ENCODE measurements at places on chromosomes 5 and 9.
A peak's percentile ranks its signal among the peaks of the same experiment; 100 is the strongest.

GRCh38 chr5:66958980-66959641 lies 237.5 kb downstream of the CD180 start:
- DNase-seq = peak; percentile 81

GRCh38 chr9:129319938-129320481 lies 141.9 kb upstream of the IER5L start:
- no peak for DNase-seq

DNA sequence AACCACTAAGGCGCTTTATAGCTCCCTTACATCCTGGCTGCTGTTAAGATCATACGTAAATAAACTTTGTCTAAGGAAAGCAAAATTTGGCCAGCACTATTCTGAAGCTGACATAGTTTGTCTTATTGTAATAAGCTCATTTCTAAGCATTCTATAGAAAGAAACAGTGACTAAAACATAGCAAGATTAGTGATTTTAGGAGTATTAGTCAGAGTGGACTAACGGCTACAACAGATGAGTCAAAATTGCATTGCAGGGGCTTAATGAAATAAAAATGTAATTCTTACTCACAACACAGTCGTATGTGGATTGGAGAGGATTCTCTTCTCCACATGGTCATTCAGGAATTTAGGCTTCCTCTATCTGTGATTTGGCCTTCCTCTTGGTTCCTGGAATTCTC lies 347.6 kb downstream of the GADD45G start:
- no peak for DNase-seq

DNA sequence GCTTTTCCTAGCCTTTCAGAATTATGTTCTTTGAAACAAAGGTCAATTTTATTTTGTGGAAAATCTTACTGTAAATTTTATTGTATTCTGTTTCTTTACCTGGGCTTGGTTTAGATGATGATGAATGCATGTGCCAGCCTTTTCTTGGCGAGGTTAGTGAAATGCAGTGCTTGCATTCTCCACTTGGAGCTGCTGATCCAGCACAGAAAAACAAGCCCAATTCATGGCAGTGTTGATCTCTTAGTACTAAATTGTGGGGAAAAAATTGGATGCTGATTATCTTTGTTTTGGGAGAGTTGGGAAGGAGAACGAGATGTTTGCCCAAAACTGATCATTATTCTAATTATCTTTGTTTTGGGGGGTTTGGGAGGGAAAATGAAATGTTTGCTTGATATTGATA lies 3.7 kb downstream of the HABP4 start:
- peak; percentile 36 for DNase-seq

DNA sequence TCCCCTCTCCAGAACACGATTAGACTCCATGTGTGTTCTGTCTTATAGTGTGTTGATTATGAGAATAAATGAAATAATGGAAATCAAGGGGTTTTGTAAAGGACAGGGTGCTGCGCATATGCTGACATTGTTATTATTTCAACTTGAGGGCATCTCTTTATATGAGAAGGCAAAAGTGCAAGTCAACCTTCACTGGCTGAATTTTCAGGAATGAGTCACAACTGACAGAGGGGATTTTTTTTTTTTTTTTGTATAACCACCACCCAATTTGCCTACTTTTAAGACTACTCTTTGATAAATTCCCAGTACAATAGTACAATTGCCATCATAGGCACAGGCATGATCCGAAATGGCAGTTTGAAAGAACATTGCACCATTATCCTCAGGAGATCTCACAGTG lies 419.2 kb upstream of the NMUR2 start:
- DNase-seq = no peak

DNA sequence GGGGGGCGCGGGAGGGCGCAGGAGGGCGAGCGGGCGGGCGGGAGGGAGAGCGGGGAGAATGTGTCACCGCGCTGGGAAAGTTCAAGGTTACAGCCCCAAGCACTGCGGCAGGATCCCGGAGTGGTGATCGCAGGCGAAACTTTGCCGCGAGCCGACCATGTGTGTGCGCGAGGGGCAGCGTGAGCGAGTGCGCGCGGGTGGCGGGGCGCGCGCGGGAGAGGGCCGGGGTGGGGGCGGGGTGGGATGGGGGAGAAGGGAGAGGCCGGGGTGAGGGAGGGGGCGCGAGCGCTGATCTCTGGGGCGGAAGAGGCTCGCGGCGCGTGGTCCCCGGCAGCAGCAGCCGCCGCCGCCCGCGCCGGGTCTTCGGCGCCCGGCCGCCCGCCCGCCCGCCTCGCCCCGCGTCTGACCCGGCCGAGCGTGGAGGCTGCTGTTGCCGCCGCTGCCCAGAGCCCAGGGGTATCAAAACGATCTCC lies at the start of gene NFIB:
Gene NFIB (minus strand): TSS at position 191 of the 473 bp plus-strand sequence. CDS start 630 bp downstream, outside the sequence.
- peak; percentile 73 for DNase-seq

DNA sequence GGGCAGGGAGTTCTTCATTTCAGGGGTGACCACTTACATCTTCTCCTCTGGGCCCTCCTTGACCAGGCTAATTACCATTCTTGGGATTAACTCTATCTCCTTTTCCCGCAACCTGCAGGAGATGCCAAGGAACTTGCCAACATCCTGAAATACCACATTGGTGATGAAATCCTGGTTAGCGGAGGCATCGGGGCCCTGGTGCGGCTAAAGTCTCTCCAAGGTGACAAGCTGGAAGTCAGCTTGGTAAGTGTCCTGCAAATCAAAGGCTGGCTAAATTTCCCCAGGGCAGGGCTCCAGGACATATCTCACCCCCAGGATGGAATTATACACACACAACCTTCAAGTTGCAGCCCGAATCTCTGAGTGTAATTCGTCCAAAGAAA lies 30.2 kb downstream of the TGFBI start:
- no peak for DNase-seq

DNA sequence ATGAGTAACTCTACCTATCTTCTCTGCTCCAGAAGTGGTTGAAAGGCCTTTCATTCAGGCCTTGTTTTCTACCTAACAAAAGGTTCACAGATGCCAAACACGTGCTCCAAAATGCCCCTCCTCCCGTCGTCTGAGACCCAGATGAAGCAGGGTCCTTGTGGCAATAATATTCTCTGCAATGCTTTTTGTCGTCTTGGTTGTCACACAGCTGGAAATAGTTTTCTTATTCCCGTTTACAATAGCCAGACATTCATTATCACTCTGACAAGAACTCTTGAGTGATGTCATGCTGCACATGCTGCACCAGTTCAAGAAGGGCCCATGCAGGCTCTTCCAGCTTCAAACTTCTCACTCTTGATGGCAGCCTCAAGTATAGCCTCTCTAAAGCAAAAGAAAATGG lies 7.8 kb downstream of the LPAR1 start:
- DNase-seq = no peak

- DNase-seq = no peak
Measured at GRCh38 chr5:168072665-168073064, 218.8 kb upstream of the WWC1 start.

DNA sequence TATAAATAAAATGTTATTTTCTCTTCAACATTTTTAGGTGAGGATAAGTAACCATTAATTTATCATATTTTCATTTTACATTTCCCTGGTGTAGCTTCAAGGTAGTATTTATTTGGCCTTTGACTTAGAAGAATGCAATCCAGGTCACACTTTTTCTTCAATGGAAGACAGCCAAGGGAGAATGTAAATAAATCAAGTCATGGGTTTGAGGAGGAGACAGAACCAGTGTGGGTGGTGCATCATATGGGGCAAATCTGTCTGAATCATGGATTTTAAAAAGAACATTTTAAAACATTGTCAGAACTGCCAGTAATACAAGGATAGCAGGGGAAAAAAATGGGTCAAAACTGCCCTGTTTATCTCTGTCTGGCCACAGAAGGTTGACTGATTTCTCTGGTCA lies 229.5 kb downstream of the FAM114A2 start:
- DNase-seq = no peak

- no peak for DNase-seq
Measured at GRCh38 chr9:109914280-109915027, 134.5 kb downstream of the PALM2AKAP2 start.

GRCh38 chr5:2131826-2132496 lies 249.2 kb upstream of the IRX4 start:
- DNase-seq = peak; percentile 9

GRCh38 chr5:132017316-132017715 lies 5.9 kb upstream of the ACSL6 start:
- no peak for DNase-seq

GRCh38 chr9:77257275-77257674 lies 79.9 kb downstream of the VPS13A start:
- DNase-seq = no peak

DNA sequence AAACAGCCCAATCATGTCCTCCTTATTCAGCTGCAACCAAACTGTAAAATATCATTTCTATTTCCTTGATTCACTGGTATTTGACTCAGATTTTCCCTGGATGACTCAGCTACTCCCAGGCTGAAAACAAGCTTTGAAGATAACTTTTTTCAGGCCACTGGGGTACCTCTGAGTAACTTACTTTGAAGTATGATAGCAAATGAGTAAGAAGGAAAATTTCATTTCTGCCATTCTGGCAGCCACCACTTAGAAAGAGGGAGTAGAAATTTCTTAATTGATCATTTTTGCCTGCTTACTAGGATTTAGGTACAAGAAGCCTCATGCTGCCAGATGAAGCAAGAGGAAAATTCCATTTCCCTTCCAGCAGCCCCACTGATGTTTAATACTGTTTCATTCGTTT lies 247.4 kb downstream of the PRELID2 start:
- no peak for DNase-seq

GRCh38 chr5:4017076-4017803 lies 421.6 kb downstream of the IRX1 start:
- DNase-seq = no peak

GRCh38 chr5:132549576-132549975 lies 6.3 kb upstream of the IL5 start:
- DNase-seq = no peak

DNA sequence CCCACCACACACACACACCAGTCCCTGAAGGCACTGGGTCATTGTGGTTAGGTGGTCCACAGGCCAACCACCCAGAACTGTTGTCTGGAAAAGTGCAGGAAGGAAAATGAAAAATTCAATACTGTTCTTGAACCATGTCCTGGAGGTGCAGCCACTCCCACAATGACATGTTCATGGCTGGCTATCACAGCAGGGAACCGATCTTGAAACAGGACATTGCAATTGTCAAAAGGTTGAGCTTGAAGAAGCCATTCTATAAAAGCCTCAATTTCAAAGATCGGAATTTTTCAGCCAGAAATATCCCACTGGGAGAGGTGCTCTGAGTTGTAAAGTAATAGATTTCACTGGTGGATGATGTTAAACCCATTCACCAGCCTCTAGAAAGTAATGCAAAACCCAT lies 218.2 kb downstream of the GNA14 start:
- DNase-seq = no peak

DNA sequence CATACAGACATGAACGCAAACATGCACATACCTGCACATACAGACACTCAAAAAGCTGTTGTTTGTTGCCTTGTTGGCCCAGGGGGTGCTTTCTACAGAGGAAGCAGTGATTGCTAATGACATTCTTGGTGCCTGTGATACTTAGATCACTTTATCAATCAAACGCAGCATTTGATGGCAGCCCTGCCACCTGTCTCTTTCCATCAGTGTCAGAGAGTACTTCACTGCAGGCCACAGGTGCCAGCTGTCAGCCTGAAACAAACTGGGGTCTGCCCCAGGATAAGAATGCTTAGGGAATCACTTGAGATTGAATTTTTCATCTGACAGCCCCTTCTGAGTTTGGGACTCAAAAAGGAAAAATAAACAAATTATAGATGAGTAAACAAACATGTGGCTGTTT lies 388.9 kb upstream of the SGCD start:
- DNase-seq = no peak

DNA sequence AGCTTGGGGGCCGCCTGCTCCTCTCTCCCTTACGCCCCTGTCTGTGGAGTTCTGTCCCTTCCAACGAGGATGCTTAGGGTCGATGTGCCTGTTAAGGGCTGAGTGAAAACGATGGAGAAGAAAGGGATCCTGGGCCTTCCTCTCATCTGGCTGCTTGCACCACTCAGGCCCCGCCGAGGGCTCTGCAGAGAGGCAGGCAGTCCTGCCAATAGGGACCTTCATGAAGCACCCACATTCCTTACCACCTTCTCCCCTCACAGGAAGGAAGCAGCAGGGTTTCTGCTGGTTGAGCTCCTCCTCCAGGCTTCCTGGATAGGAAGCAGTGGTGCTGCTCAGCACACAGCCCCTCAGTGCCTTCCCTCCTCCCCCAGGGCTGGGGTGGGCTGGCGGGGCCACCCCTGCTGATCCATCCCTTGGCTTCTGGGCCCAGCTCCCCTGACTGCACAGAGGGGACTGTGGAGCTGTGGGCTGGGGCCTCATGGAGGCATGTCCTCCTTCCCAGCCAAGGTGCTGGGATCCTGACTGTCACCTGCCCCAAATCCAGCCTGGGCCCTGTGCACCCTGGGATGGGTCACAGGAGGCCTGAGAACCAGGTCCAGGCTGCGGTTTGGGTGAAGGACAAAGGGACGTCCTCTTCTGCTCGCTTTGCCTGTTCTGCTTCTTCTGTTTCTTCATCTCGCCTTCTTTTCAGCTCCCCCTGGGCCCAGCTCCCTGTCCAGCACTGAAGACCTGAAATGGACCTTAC lies 50.5 kb downstream of the AHRR start:
- DNase-seq = peak; percentile 17

DNA sequence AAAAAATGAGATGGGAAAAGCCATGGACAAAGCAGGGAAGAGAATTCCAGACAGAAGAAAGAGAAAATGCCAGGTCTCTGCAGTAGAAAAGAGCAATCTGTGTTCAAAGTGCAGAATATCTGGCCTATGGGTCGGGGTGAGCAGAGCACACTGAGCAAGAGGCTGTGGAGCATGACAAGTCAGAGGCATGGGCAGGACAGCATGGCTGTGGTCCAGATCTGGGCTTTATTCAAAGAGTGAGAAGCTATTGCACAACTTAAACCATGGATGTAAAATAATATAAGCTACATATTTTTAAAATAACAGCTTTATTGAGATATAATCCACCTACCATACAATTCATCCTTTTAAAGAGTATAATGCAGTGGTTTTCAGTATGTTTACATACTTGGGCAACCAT lies 133.1 kb upstream of the SPDL1 start:
- peak; percentile 56 for DNase-seq

GRCh38 chr5:168179192-168179593 lies 112.3 kb upstream of the WWC1 start:
- DNase-seq = peak; percentile 69

DNA sequence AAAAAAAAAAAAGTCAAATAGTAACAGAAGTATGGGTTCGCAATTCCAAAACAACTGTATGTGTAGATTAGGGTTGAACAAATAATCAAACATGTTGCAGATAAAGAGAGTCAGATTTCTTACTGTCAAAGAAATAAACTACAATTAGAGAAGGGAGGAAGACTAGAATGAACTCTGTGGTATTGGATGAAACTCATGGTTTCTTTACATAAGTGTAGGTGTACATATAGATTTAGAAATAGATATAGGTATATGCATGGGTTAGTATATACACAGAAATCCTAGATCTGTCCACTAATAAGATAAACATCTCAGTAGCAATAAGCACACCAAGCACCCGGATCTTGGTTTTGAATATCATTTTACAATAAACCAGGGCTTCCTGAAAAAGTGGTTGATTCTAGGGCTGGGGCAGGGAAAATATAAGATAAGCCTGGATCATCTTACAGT lies 21.3 kb downstream of the DTWD2 start:
- DNase-seq = no peak

- DNase-seq = no peak
Measured at GRCh38 chr9:124707666-124708065, 63.4 kb downstream of the NR6A1 start.

GRCh38 chr5:76383126-76383832 lies 19.8 kb upstream of the IQGAP2 start:
- no peak for DNase-seq

- DNase-seq = peak; percentile 57
Measured at GRCh38 chr5:177317959-177318377, 6.3 kb upstream of the MXD3 start.
